ENCODE measurements at places on chromosomes 3 and 15. TPM values are rescaled to one million over a fixed set of nuclear protein-coding genes. Genes with fewer than 3 reads are reported as not detected.

DNA sequence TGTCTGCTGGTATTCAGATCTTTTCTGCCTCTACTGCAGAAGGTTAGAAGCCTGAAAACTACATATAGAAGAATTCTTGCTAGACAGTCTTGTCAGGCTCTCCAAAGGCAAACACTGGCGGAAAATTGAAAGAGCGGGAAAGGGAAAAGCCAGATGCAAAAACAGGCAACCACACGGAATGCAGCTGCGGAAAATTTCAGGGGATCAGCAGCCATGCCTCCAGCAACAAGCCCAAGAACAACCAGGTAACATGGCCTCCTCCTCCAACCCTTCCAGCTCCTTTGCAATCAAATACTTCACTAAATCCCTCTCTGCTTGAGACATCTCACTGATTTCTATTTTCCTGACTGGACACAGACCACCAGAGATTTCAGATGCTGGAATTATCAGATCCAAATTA lies 9.6 kb downstream of the UBP1 start:
- DNase-seq: no peak

Gene ULK3
- 31.5 TPM for total RNA-seq

Gene SLC51B
- total RNA-seq: not detected

- no peak for DNase-seq
These were observed 51.4 kb upstream of the EIF1B start for GRCh38 chr3:40258064-40258463.

Gene ANKRD63
- not detected for total RNA-seq

Gene CCNL1
- total RNA-seq: 315 TPM

- no peak for DNase-seq
These were observed 347.2 kb upstream of the UMPS start for GRCh38 chr3:124383051-124383450.

DNA sequence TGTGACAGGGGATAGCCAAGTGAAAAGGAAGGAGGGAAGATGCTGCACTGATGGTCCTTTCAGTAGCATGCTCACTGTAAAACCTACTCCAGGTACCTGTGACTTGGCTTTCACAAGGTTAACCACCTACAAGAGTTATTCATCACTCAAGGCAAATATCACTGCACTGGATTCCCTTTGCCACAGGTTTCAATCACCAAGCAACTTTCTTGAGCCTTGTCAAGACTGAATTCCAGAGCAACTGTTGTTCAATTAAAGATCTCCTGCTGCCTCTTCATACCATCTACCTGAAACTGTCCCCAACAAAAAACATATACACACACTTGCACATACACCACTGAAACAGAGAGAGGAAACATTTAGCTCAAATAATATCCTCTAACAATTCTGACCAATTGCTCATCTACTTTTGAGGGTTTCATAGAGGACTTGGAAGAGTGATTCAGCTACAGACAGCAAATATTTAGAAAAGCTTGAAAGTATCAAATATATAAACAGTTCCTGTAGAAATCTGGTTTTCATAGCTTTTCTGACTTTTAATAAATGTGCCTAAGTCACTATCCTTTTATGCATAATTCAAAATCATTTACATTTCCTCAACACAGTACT lies 6.5 kb downstream of the IGF2BP2 start:
- no peak for DNase-seq

Gene CHRD
- 11.3 TPM for total RNA-seq

GRCh38 chr15:38128921-38129320 lies 123.7 kb upstream of the SPRED1 start:
- no peak for DNase-seq

Gene TGM5
- total RNA-seq: 0.45 TPM

GRCh38 chr3:97957617-97958311 lies 14.5 kb downstream of the RIOX2 start:
- DNase-seq: no peak

Gene CIP2A
- total RNA-seq: 2.1 TPM

GRCh38 chr15:71559098-71559497 lies 251.3 kb upstream of the NR2E3 start:
- no peak for DNase-seq

GRCh38 chr15:70833861-70834765 lies 19.8 kb downstream of the LARP6 start:
- DNase-seq: no peak

- no peak for DNase-seq
These were observed 65.1 kb downstream of the MRPL46 start for GRCh38 chr15:88401996-88402656.

GRCh38 chr15:75945953-75946352 lies 42.3 kb downstream of the FBXO22 start:
- no peak for DNase-seq

GRCh38 chr15:31265871-31266711 lies 60.5 kb upstream of the KLF13 start:
- DNase-seq: peak; percentile 49

Gene AMOTL2
- total RNA-seq: 272 TPM

Gene CTDSPL
- total RNA-seq: 19.0 TPM

Gene ARIH1
- total RNA-seq: 164 TPM

Gene ZBTB20
- 54.4 TPM for total RNA-seq

GRCh38 chr15:43991206-43991605 lies 164.4 kb downstream of the WDR76 start:
- no peak for DNase-seq

DNA sequence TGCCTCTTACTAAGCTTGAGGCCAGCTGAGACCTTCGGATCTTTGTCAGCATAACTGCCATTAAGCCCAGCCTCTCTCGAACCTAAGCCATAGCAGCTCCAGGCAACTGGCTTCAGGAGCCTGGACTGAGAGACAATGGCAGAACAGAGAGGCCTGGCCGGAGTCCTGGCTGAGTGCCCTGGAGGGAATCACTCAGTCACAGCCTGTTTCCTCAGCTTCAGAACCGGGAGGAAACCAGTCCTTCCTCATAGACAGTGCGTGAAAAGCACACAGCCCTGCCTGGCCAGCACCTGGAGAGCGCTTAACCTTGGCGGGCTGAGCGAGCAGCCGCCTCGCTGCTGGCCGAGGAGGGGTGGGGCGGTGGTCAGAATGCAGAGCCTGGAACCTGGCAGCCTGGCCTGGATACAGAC lies 21.6 kb downstream of the RNU5B-1 start:
- DNase-seq: no peak

Gene APEH
- total RNA-seq: 51.1 TPM

Gene SLC12A1
- not detected for total RNA-seq

DNA sequence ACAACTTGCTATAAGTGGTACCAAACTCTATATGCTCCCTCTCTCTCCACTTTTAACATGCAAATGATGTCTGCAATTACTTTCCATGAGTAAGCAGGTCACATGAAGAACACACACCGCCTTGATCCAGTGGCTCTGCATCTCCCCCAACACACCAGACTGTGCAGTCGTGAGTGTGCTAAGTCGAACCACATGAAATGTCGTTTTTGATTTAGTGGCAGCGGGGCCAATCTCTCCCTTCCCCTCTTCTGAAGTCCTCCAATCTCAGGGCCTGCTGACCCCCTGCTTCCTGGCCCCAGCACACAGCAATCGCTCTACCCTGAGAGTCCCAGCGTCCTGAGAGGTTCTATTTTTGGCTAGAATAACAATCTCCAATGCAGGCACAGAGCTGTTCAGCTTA lies 312.5 kb downstream of the SHQ1 start:
- no peak for DNase-seq

Gene GOLGA6B
- total RNA-seq: not detected

DNA sequence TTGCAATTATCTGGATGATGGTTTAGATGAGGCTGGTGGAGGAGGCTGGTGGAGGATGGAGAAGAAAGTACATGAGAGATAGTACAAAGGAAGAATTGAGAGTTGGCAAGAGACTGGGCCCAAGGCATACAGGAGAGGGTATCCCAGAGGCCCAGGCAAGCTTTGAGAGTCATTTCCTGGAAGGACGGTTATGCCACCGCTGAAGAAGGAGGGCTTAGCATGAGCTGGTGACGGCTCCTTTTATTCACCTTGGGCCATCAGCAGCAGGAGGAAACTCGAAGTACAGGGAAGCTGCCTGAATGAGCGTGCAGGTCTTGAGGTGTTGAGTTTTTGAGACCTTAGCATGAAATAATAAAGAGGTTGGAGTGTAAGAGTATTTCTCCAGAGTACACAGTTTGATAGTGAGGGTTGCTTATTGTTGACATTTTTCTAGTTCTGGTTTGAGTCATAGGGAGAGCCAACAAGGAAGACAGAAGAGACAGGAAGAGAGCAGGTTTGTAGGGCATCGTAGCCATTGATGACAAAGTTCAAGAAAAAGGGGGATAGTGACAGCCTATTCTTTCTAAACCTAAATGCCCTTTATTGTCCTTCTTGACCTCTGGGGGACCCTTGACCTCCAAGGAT lies 13.8 kb downstream of the THSD4 start:
- DNase-seq: no peak

GRCh38 chr15:34693053-34693744 lies 61.6 kb downstream of the GJD2 start:
- no peak for DNase-seq

Gene ANKRD34C
- total RNA-seq: not detected

Gene NGLY1
- 35.2 TPM for total RNA-seq

DNA sequence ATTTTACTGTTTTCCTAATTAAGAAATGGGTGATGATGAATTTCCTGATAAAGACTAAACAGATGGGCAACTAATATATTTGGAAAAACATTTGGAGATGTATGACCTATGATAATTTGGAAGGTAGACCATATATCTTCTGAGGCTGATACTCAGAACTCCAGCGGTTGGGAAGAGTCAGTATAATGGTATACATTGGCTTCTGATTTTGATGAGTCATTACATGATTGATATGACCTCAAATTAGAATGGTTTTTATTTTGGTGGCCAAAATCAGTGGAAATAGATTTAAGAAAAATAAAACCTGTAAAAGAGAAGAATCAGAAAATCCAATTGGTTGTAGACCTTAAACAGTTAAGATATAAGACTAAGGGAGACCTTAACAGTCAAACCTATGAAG lies 496.4 kb upstream of the ALCAM start:
- no peak for DNase-seq

Gene CSK
- total RNA-seq: 46.9 TPM

DNA sequence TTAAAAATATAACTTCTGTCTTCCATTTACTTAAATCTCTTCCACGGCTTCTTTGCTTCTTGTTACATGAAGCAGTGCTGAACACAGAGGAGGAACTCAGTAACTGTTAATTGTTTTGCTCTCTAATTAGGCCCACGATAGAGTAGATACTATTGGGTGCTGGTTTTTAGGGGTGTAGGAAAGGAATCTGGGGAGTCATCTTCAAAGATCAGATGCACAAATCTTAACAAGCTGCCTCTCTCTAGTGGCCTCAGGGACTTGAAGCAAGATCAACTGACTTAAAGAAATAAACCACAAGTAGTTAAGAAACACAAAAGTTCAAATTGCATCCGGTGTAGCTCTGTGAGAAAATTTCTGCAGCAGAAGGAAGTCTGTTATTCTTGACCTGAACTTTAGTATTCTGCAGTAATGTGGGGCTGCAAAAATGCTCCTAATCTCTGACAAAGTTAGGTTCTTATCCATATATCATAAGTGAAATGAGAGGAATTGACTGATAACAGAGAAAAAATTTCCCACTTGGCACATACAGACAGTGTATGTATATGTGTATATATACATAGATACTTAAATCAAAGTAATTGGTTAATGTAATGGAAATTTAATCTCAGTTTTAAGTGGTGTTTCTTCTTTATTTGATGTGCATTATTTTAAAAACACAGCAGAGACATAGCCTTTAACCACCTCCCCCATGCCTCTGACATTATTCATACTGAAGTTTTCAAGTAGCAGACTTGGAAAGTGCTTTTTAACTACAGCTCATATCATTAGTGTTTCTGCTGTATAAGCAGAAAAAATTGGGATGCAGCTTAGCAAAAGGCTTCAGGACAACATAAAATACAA lies 51.8 kb downstream of the CHST2 start:
- no peak for DNase-seq

Gene LTF
- 4.3 TPM for total RNA-seq

DNA sequence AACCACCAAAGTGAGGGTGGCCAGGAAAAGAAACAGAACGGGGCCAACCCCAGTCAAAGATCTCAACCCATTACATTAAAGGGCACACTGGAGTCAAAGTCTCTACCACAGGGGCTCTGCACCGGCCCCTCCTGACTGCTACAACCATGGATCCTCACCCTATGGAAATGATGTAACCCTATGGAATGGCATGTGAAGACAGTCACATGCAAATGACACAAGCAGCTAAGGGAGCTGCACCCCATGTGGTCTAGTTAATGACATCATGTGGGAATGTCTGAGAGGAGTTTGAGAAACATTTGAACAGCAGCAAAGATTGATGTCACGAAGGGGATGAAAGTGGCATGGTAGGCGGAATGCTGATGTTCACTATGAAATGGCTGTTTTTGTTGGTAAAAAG lies 298.2 kb upstream of the SLCO3A1 start:
- no peak for DNase-seq
